ENCODE measurements at places on chromosomes 5 and 9.

DNA sequence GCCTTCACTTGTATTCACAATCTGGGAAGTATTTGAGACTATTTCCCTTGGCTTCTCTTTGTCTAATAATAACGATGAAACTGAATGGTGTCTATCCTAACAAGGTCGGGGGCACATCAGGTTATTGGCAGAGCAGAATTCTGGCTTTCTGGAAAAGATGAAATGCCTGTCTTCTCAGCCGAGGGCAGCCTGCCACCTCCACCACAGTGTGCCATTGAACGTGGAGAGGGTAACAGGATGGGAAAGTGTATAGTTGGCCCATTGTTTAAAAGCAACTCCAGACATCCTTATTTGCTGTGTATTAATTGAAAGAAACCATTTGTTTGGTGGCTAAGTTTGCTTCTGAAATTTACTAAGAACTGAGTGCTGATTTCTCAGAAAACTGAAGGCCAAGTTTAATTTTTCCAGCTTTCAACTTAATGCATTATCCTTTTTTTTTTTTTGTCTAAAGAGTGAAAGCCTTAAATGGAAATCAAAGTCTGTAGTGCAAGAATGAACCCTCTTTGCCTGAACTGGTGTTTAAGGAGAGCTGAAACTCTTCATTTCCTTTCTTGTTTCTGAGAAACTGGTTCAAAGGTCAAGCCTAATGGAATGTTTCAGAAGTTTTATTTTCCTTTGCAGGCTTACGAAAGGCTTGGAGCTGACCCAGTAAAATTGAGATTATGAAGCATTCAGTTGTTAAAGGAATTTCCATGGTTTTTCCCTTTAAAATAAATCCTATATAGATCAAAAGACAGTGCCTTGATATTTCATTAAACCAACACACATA, 563.7 kb upstream of the DAP start:
- no peak for DNase-seq

GRCh38 chr9:1094749-1095148, 44.6 kb downstream of the DMRT2 start:
- DNase-seq, result no peak

DNA sequence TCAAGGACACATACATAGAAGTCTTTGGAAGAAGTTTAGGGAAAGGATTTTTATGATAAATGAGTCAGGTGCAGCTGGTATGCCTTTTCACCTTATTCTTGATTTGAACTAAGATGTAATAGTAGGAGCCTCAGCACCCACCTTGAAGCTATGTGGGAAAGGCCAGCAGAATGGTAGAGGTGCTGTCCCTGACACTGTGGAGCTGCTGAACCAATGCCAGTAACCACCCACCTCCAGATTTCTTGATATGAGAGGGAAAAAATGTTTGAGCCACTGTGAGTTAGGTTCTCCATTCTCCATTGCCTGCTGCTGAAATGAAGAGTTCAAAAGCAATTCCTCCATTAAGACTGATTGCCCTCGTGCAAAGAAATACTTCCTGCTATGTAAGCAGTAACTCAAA, 12.2 kb upstream of the HMGCR start:
- DNase-seq, result no peak

DNA sequence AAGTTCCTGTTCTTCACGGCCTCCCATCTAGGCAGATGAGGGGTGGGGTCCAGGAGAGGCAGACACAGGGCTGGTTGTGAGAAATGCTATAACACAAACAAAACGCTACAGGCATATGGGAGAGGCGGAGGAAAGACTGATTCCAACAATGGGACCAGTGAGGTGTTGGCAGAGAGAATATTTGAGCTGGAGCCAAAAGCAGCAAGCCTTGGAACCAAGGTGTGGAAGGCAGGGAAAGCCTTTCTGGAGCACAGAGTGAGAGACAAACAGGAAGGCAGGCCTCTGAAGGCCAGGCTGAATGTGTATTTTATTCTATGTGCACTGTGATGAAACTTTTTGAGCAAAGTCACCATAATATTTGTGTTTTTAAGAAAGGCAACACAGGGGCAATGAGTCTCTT, 2.9 kb downstream of the ATPSCKMT start:
- DNase-seq, result no peak

GRCh38 chr5:171927345-171927941, 79.0 kb downstream of the FBXW11 start:
- no peak for DNase-seq

Measured in activated T-helper 1 cell treated with anti-CD3 and anti-CD28 coated beads, Interleukin-2, amount 50 U/mL, for 16 hours (primary cell).